ENCODE measurements at places on chromosomes 11 and 22. TPM values are rescaled to one million over a fixed set of nuclear protein-coding genes. Genes with fewer than 3 reads are reported as not detected.

- DNase-seq = no peak
Observed at GRCh38 chr11:62853279-62853965, 14.0 kb upstream of the WDR74 start.

Gene NXPE2
- total RNA-seq = 0.12 TPM

- DNase-seq = peak; percentile 3
Observed at GRCh38 chr11:3208272-3208671, 10.3 kb downstream of the MRGPRG start.

Gene MUC5AC
- total RNA-seq = not detected

Gene ROM1
- 1.7 TPM for total RNA-seq

Gene IL17REL
- not detected for total RNA-seq

DNA sequence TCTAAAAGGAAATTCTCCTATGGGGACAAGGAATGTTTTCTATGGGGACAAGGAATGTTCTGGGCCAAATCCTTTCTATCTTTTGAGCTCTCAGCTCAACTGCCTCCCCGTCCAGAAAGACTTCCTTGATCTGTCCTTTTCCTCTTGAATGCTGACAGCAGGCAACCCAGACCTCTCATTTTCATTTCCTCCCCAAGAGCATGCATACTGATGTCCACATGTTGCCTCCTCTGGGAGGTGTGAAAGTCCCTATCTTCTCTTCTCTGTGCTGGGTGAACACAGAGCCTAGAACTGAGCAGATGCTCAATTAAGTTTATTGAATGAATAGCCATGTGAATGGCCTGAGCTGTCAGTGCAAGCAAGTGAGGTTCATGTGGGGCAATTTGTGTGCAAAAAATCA lies 331.9 kb upstream of the NARS2 start:
- no peak for DNase-seq

DNA sequence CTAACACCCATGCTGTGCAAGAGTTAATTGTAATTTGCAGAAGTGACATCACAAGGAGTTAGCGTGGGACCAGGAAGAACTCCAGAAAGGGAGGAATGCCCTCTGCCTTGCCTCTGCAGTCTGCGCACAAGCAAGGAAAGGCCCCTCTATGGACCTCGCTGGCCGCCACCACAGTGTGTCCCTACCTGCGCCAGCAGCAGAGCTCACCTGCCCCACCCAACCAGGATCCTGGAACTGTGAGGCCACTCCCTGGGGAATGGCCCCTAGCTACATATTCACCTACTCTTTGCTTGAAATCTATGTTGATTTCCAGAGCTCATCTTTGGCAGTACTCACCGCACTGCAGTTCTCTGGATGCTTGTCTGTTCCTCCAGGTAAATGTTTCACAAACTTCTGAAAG lies 72.0 kb upstream of the MTNR1B start:
- DNase-seq = no peak

Gene PTPRCAP
- total RNA-seq = 2.0 TPM

All from left ventricle myocardium superior (tissue), 1 donor.